ENCODE measurements at places on chromosomes 11 and 22. TPM values are rescaled to one million over a fixed set of nuclear protein-coding genes. Genes with fewer than 3 reads are reported as not detected.
A peak's percentile ranks its signal among the peaks of the same experiment; 100 is the strongest.

DNA sequence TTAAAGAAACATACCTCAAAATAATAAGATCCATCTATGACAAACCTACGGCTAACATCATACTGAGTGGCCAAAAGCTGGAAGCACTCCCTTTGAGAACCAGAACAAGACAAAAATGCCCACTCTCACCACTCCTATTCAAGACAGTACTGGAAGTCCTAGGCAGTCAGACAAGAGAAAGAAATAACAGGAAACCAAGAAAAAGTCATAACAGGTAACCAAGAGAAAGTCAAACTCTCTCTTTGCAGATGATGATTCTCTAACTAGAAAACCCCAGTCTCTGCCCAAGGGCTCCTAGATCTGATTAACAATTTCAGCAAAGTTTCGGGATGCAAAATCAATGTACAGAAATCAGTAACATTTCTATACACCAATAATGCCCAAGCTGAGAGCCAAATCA, 35.6 kb downstream of the TMEM123 start:
- DNase-seq, result no peak

DNA sequence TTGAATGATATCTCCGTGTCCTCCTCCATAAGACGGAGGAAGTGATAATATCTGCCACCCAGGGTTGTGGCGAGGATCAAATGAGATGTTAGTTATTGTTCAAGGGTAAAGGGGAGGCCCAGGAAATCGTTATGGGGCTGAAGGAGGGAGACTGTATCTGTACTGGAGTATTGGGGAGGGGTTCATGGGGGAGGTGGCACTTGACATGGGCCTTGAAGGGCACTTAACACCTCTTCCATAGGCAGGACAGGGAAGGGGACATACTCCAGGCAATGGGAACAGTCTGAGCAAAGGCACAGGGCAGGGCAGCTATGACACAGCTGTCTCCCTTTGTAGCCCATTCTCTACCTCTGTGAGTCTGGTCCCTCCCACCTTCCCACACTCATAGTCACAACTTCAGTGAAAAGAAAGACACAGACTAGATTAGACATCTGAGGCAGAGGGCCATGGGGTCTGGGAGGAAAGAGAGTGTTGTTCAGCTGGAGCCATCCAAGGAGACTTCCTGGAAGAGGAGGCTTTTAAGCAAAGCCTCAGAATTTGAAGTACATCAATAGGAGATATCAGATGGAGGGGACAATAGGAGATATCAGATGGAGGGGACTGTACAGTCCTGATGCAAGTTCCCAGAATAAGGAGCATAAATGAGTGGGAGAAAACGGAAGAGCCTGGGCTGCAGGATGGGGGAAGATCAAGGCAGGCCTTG, 15.8 kb upstream of the DGKZ start:
- DNase-seq, result no peak

DNA sequence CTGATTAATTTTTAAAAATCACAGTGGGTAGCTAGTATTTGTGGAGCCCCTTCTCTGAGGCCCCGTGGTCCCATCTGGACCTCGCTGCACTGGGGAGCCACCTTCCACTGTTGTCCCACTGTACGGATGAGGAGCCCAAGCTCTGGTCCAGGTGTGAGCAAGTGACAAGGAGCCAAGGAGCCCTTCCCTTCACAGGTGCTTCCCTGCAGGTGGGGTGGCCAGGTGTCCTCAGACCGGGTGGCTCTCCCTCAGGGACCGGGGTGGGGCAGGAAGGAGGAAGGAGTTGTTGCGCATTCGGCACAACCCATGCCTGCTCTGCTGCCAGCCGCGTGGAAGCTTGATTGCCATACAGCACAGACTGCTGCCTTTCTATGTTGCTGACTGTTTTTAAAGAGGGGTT, 10.4 kb upstream of the SEPTIN5 start:
- DNase-seq, result no peak

GRCh38 chr11:19987331-19987801, 172.9 kb downstream of the DBX1 start:
- no peak for DNase-seq

DNA sequence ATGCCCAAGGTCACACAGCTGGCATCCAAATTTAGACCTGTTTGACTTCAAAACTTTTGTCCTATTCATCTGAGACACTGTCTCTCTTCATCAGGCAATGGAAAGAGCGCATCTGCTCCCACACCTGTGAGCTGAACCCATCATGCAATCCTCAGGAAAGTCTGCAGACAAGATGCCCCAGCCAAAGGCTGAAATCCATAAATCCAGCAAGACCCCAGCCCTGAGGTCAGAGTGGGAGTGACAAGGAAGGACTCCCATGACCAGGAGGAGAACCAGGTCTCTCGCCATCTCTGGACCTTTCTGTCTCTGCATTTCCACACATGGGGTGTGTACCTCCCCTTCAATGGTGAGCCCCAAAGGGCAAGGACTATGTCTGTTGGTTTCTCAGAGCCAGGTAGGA, 83.6 kb upstream of the HMGXB4 start:
- no peak for DNase-seq

GRCh38 chr11:45806937-45807791, 2.2 kb downstream of the SLC35C1 start:
- no peak for DNase-seq

DNA sequence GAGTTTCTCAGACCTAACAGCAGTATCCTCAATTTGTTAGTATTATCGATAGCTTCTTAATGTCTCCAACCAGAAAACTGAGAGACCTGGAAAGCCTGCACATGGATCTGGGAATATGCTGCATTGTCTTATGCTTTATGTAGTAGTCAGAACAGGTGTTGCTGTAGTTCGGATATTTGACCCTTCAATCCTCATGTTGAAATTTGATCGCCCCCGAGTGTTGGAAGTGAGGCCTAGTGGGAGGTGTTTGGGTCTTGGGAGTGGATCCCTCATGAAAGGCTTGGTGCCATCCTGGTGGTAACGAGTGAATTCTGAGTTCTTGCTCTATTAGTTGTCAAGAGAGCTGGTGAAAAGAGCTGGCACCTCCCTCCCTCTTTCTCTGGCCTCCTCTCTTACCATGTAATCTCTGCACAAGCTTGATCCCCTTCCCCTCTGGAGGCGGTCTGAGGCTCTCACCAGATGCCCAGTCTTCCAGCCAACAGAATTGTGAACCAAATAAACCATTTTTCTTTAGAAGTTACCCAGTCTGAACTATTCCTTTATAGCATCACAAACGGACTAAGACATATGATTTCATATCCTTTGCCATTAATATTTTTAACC, 227.1 kb downstream of the DDX10 start:
- DNase-seq, result no peak

- DNase-seq, result no peak
These were observed 399.4 kb downstream of the NXPE2 start for GRCh38 chr11:115077740-115078139.

GRCh38 chr11:15339302-15339701, 224.6 kb downstream of the INSC start:
- DNase-seq, result no peak

DNA sequence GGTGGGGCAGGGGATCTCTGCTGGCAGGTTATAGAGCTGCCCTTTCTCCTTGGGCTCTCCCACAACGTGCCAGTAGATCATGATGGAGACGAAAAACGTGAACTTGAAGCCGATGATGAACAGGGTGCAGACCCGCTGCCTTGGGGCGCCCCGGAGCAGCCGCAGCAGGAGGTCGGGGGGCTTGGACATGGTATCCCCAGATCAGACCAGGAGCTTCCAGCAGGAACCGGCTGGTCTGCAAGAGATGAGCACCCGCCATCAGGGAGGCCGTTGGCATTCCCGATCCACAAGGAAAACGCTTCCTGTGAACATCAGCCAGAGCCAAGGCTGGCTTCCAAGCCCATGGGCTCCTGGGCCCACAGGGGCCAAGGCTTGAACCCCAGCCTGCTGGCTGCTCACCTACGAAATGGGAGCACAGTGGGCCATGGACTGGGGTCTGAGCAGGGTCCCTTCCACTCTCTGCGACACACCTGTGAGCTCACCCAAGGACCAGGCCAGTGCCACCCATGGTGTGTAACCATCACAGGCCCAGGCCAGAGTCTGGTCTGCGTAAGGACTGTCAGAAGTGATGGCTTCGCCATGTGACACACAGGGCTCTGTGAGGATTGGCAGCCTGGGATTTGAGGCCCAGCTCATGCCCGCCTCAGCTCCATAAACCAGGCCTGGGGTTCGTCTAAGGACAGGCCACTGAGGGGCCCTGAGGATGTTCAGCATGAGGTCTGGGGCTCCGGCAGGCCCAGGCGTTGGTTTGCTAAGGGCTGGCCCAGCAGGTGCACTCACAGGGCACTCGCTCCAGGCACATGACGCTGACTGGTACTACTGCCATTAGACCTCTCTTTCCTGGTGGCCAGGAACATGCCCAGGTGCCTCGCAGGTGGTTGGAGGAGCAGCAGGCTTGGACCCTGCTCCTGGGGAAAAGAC, 26.6 kb downstream of the A4GALT start:
- no peak for DNase-seq

GRCh38 chr11:2713661-2714462, 14.1 kb upstream of the KCNQ1OT1 start:
- DNase-seq, result no peak

DNA sequence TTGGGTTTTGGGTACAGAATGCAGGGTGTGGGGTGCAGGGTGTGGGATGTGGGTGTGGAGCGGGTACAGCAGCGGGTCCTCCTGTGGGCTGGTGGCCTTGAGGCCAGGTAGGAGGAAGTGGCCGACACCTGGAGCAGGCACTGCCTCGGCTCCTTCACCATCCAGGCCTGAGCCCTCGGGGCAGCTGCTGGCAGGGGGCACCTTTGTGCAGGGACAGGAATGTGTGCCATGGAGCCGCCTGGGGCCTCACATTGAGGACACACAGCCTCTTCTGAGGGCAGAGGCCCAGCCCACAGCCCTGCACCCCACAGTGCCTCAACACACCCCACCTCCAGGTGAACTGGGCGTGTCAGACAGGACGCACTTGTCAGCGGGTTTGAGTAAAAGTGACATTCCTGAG, 984.0 kb downstream of the BRD1 start:
- no peak for DNase-seq

DNA sequence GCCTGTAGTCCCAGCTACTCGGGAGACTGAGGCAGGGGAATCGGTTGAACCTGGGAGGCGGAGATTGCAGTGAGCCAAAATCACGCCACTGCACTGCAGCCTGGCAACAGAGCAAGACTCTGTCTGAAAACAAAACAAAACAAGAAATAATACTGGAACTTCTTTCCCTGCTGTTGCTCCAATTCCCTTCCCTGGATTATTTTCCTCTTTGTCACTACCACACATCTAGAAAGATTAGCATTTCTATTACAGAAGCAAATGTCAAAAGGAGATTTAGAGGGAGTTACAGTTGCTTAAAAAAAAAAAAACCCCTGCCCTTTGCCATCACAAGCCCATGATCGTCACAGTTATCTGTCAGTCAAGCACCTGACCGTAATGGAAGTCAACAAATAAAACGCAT, 17.7 kb upstream of the SCGB1D1 start:
- DNase-seq, result no peak

- peak; percentile 58 for DNase-seq
These were observed 694.7 kb downstream of the NTM start for GRCh38 chr11:132064987-132065620.

DNA sequence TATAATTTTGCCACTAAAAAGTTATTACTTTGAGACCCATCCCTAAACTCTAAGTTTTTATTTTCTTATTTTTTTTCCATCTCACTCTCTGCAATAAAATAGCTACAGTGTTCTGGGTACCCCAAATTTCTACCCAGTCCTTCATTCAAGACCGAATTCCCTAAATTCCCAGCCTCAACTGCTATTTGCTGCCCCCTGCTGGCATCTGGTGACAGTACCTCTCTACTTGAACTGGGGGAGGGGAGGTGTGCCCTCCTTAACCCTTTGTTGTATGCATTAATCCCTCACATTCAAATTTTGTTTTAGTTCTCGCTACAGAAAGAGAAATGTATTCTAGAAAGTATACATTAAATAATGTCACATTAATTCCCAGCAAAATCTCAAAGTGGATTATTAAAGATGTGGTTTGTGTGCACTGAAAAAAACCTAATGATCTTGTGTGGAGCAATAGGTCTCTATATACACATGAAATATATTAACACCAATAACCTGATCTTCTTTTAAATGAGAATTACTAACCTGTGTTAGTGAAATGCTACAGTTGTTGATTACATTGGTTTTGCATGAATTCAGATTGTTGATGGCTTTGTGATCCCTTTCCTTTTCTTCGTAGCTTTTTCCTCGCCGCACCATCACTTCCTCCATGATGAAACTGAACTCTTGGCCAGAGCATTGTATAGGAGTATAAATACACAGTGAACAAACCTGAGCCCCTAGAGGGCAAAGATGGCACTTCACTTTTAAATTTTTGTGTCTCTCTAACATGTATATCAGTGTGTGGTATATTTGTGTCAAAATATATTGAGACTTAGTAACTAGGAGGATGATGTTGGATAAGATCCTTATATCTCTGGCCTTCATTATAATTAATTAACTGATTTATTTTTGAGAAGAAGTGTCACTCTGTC, 590.0 kb downstream of the METTL15 start:
- peak; percentile 56 for DNase-seq

DNA sequence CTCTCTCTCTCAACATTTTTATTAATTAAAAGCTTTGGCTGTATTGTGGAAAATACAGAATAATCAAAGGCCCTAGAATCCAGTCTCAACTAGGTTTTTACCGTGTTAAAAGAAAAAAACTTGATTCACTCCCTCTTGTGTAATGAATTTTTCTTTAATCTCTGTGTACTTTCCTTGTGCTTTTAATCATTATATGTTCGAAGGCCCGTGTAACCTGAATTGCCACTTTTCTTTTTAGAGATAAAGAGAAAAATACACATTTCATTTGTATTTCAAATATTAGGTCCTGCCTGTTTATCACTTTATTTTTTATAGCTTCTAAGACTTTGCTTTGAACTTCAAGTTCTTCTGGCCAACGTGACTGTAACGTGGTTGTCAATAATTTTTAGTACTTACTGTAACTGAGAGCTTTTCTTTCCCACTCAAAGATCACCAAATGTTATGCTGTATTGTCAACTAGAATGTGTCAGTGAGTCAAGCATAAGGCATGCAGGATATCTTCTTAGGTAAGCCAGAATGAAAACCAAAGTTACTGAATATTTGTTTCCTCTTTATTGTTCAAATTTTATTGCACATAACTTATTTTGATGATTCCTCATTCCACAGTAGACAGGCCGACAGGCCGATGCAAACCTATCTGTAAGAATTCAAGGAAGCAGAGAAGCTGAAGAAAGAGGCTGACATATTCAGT, 23.3 kb upstream of the FAR1 start:
- no peak for DNase-seq

SPCS2 gene
- 192 TPM for polyA plus RNA-seq

OR52I2 gene
- polyA plus RNA-seq, result 0.03 TPM

VSIG2 gene
- polyA plus RNA-seq, result 8.5 TPM

NRGN gene
- polyA plus RNA-seq, result 13.6 TPM

HEPN1 gene
- 1.7 TPM for polyA plus RNA-seq

LINC01488 gene
- polyA plus RNA-seq, result not detected

FAM180B gene
- 0.33 TPM for polyA plus RNA-seq

DSCAML1 gene
- 2.8 TPM for polyA plus RNA-seq

FHIP1B gene
- 62.0 TPM for polyA plus RNA-seq

Measured in left kidney (tissue), 8 donors.